NCI-H69 (cell line): ENCODE measurements at places on chromosomes 16 and 17.

GRCh38 chr16:75225678-75226515 is 7.1 kb downstream of the CTRB1 start:
- DNase-seq: no peak

DNA sequence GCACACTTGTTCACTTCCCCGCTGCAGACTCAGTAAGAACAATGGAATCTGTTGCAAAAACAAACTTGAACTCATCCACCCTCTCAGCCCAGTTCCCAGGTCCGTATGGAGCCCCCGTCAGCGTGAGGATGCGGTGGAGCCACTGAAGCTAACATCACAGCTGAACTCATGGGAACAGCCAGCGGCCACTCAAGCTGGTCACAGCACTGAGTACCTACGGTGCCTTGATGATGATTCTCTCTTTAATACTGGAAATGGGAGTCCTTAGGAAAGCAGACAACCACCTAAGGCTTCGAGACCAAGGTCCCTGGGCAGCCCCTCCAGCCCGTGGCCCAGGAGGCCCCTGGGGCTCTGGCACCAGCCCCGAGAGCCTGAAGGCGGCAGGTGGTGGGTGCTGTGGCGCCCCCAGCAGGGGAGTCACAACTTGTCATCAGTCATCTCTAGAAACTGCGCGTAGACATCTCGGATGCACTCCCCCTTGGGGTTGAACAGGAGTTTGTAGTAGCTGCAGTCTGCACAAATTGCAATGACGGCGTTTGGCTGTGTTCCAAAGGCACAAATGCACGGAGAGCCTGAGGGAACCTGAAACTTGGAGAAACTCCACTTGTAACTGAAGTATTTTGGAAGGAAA is 31.0 kb upstream of the RHOT1 start:
- peak; percentile 91 for DNase-seq

GRCh38 chr16:86980644-86981043 is 336.5 kb downstream of the C16orf95 start:
- no peak for DNase-seq

DNA sequence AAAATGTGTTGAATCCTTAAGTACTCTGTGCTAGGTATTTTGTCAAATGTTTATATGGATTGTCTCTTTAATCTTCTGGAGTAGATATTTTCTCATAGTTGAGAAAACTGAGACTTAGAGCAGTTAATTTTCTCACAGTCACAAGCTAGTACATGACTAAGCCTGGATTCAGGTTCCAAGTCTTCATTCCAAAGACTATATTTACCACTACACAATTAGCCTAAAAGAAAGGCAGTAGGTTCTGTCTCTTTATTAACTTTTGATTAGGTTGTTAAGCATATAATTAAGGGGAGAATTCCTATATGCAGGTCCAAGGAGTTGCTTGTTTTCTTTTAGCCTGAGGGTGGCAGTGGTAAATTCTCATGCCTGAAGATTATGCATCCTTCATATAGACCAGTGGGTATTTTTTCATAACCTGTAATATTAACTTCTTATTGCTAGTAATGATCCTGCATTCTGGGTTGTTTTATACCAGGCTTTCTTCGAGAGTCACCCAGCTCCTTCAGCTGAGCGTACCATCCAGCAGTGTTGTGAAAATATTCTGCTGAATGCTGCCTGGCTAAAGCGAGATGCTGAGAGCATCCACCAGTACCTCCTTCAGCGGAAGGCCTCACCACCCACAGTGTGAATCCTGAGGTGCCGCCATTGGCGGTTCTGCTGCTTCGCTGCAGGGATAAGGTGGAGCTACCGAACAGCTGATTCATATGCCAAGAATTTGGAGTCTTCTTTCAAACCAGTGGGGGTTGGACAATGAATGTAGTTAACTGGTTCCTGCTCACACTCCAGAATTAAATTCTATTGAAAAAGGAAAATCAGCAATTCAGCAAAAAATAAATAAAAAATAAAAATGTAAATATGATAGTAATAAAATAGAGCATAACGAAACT is 28.2 kb upstream of the KPNB1 start:
- peak; percentile 20 for DNase-seq

DNA sequence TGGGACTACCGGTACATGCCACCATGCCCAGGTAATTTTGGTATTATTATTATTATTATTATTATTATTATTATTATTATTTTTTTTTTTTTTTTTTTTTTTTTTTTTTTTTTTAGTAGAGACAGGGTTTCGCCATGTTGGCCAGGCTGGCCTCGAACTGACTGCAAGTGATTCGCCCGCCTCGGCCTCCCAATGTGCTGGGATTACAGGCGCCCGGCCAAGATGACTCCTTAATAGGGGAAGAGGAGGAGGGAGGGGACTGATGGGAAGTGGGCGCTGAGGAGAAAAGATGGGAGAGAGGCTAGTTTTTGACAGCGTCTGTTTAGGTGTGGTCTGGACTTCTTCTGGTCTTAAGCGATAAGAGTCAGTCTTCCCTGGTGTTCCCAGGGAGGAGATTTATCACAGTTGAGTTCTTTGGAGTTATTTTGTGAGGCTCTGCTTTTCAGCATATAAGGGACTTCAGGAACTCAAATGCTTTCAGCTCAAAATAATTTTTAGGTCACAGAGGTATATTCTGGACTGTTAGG is 34.4 kb upstream of the SLC5A10 start:
- DNase-seq: no peak

- DNase-seq: no peak
Observed at GRCh38 chr17:44988044-44988942, 20.2 kb upstream of the C1QL1 start.

- DNase-seq: no peak
Observed at GRCh38 chr16:30031477-30031918, 427 bp upstream of the TLCD3B start.

- DNase-seq: no peak
Observed at GRCh38 chr16:66459878-66460277, 32.8 kb downstream of the BEAN1 start.

GRCh38 chr16:73572135-73572828 is 524.4 kb upstream of the ZFHX3 start:
- DNase-seq: peak; percentile 9

- peak; percentile 21 for DNase-seq
Observed at GRCh38 chr17:40516581-40517285, 15.3 kb upstream of the TNS4 start.

- peak; percentile 80 for DNase-seq
Observed at GRCh38 chr16:19853742-19854542, 30.7 kb downstream of the GPRC5B start.

- no peak for DNase-seq
Observed at GRCh38 chr16:75929046-75929445, 202.8 kb upstream of the CPHXL start.

GRCh38 chr16:10827691-10828341 is 9.2 kb upstream of the TVP23A start:
- DNase-seq: no peak

GRCh38 chr16:12390074-12390605 is 413.5 kb downstream of the CPPED1 start:
- no peak for DNase-seq

DNA sequence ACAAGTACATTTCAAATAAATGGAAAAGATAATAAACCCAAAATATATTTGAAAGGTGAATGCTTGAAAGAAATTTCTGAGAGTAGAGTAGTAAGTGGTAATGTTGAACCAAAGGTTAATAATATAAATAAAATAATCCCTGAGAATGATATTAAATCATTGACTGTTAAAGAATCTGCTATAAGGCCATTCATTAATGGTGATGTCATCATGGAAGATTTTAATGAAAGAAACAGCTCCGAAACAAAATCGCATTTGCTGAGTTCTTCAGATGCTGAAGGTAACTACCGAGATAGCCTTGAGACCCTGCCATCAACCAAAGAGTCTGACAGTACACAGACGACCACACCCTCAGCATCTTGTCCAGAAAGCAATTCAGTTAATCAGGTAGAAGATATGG is 84.2 kb downstream of the C17orf58 start:
- no peak for DNase-seq
